ENCODE measurements at places on chromosomes 16 and 17.
A peak's percentile ranks its signal among the peaks of the same experiment; 100 is the strongest.

GRCh38 chr16:86971251-86971650 is 345.9 kb downstream of the C16orf95 start:
- DNase-seq = no peak

- DNase-seq = no peak
These were observed 21.1 kb downstream of the GAS7 start for GRCh38 chr17:10177131-10177912.

GRCh38 chr17:44820631-44821212 is 9.4 kb downstream of the GJC1 start:
- DNase-seq = no peak

DNA sequence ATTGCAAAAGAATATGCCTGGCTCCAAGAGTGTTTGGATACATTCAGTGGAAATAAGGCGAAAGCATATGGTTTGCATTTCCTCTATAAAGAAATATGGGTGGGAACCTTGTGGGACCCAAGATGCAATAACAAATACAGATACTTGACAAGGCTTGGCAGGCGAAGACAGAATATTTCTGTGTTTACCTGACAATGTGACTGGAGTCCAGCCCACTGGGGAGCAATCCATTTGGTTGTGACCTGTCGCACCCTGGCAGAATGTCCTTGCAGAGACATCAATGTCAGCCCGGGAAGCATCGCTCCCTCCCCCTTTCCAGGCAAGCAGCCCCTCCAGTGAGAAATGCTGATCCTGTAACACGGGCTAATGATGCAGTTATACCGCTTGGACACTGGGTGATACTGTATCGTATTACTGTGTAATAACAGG is 296.6 kb downstream of the MAF start:
- no peak for DNase-seq

DNA sequence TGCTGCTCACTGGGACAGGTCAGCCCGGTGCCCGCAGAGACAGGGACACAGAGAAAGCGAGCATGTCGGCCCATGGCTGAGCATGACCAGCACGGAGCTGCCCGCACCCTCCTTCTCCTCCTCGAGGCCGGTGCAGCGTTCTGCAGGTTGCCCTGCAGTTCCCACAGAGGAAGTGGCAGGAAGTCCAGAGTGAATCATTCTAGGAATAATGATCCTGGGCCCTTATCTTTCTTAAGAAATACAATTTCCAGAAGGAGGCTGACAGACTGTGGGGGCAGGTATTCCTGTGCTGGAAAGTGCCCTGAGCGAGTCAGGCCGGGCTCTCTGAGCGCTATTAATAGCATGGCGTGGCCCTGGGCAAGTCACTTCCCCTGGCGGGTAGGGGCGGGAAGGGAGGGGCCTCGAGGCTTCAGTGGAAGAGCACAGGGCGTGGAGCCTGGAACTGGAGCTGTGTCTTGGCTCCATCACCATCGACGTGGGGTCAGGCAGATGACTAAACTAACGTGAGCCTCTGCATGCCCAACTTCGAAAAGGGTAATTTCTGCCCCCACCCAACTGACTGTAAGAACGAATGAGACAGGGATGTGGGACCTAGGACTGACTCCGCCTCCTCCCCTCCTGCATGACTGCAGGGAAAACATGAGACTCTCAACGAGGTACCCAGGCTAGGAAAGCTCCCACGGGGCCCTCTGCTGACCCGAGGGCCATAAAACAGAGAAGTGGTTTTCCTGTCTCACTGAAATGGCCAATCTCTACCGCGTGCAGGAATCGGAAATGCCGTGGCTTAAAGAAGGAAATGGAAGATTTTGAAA is 9.8 kb downstream of the TMEM204 start:
- no peak for DNase-seq

GRCh38 chr17:28570716-28571360 is 486 bp downstream of the PIGS start:
- DNase-seq = peak; percentile 15

DNA sequence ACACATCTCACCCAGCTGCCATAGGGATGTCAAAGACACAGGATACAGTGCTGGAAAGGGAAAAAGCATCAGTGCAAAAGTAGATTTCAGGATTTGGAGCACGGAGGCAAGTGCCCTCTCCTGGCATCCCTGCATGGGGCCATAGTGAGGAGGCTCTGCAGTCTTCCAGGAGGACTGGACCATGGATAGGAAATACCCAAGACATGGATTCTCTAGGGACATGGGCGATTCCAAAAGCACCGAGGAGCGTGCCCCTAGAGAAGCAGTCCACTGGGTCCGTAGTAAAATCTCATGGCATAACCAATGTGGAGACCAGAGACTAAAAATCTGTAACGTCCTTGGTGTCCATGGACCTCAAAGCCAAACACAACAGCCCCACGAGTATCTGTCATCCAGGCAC is 818.2 kb downstream of the KCNJ18 start:
- DNase-seq = no peak

GRCh38 chr17:7523033-7523432 is 25.8 kb upstream of the TNFSF12 start:
- peak; percentile 33 for DNase-seq

DNA sequence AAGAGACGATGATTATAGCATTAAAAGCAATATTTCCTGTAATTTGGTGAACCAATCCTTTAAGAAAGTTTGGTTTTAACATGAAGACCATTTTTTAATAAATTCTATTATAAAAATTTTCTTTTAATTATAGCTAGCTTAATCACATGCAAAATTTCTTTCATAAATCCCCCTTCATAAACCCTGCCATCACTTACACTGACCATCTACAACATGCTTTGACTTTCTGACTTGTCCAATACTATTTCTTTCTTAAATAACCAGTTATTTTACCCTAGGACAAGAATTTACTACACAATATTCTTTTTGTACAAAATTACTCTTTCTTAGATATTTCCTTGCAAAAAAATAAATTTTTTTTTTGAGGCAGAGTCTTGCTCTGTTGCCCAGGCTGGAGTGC is 1334.8 kb downstream of the CDH11 start:
- no peak for DNase-seq

All from stimulated activated CD8-positive, alpha-beta memory T cell treated with anti-CD3 and anti-CD28 coated beads, Interleukin-12 subunit alpha, Interleukin-12 subunit beta, amount 100 ng/mL, for 1 hour (primary cell).